Fibroblast of the aortic adventitia (primary cell): ENCODE measurements at places on chromosomes 4 and X. TPM values are rescaled to one million over a fixed set of nuclear protein-coding genes. Genes with fewer than 3 reads are reported as not detected.

LANCL3 gene
- total RNA-seq = 0.18 TPM in 1 of 2 replicates, not detected in the other

PASD1 gene
- not detected in 2 replicates for total RNA-seq

PWWP3B gene
- 8.1 TPM in 1 of 2 replicates, not detected in the other for total RNA-seq

FGD1 gene
- total RNA-seq = 11.1 and 11.9 TPM in 2 replicates

TSC22D3 gene
- 13.3 and 45.9 TPM in 2 replicates for total RNA-seq

PARM1 gene
- 0.63 and 1.5 TPM in 2 replicates for total RNA-seq

USP17L13 gene
- total RNA-seq = not detected in 2 replicates

MXD4 gene
- 43.5 and 73.5 TPM in 2 replicates for total RNA-seq

SSX4B gene
- total RNA-seq = not detected in 2 replicates

ADGRA3 gene
- total RNA-seq = 22.8 and 31.9 TPM in 2 replicates

SCML1 gene
- total RNA-seq = 12.0 and 17.7 TPM in 2 replicates

MAGEB18 gene
- total RNA-seq = not detected in 2 replicates

ADH1C gene
- 1.4 and 24.3 TPM in 2 replicates for total RNA-seq

GRIA2 gene
- total RNA-seq = not detected in 2 replicates

NWD2 gene
- total RNA-seq = not detected in 2 replicates

PHKA1 gene
- 3.5 and 4.7 TPM in 2 replicates for total RNA-seq

BEX2 gene
- total RNA-seq = 1.6 and 14.3 TPM in 2 replicates

CFAP99 gene
- total RNA-seq = not detected in 2 replicates

ANXA3 gene
- total RNA-seq = 12.3 and 31.2 TPM in 2 replicates

ATP1B4 gene
- total RNA-seq = not detected in 2 replicates

SPANXN4 gene
- total RNA-seq = not detected in 2 replicates

KLHL8 gene
- total RNA-seq = 10.1 and 62.4 TPM in 2 replicates

GSTCD gene
- total RNA-seq = 8.6 and 21.0 TPM in 2 replicates

RHOH gene
- not detected in 2 replicates for total RNA-seq

TMEM185A gene
- total RNA-seq = 6.6 and 13.6 TPM in 2 replicates

USP17L22 gene
- not detected in 2 replicates for total RNA-seq
